CD4-positive, alpha-beta T cell treated with Interleukin-10 for 1 hour (primary cell): ENCODE measurements at places on chromosomes 7 and 10.

- no peak for DNase-seq
These were observed 53.9 kb upstream of the LYZL2 start for GRCh38 chr10:30683496-30683895.

DNA sequence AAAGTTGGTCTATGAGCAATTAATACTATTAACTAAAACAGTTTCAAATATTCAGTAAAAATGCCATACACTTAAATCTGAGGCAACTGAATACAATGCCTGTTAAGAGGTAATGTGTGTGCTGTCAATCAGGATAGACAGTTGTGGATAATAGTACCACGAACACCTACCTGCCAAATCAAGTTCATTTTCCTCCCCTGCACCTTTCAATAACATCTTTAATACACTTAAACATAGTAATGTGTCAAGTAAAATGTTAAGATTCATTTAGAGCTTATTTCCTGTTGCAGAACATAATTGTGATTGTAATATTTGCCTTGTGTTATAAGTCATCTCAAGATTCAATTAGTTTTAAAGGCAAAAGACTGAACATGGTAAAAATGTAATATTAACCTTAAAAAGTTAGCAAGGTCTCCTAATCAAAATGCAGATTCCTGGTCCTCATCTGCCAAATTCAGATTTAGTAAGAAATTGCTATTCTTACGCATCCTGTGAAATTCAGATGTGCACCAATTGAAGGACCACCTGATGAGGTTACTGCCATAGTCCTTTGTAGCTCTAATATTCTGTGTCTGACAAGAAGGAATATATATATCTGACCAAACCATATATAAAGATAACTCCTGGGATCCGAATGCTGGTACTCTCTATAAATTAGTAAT is 37.1 kb downstream of the COL1A2 start:
- DNase-seq = no peak

- DNase-seq = no peak
These were observed 46.9 kb downstream of the TMEM26 start for GRCh38 chr10:61406242-61406641.

DNA sequence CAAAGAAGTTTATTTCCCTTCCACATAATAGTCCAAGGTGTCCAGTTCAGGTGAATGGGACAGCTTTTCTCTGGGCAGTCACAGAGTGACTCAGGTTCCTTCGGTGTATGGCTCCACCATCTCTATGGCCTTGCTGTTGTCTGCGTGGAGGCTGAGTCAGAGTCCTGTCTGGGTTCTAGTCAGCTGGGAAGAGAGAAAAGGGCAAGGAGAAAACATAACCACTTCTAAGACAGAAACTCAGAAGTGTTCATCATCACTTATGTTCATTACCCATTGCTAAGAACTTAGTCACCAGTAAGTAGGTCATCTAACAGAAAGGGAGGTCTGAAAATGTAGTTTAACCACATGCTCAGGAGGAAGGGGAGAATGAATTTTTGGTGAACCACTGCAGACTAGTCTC is 32.4 kb upstream of the CCDC7 start:
- DNase-seq = no peak

GRCh38 chr7:129776362-129776722 is 164.8 kb downstream of the NRF1 start:
- DNase-seq = no peak

GRCh38 chr7:28069807-28070206 is 110.8 kb downstream of the JAZF1 start:
- no peak for DNase-seq

DNA sequence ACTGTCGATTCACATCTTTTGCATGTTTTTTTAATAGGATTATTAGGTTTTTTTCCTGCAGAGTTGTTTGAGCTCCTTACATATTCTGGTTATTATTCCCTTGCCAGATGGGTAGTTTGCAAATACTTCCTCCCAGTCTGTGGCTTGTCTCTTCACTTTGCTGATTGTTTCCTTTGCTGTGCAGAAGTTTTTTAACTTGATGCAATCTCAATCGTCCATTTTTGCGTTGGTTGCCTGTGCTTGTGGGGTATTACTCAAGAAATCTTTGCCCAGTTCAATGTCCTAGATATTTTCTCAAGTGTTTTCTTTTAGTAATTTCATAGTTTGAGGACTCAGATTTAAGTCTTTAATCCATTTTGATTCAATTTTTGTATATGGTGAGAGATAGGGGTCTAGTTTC is 95.4 kb downstream of the TBXAS1 start:
- no peak for DNase-seq

- no peak for DNase-seq
These were observed 326.9 kb downstream of the GPAM start for GRCh38 chr10:111856631-111857030.

DNA sequence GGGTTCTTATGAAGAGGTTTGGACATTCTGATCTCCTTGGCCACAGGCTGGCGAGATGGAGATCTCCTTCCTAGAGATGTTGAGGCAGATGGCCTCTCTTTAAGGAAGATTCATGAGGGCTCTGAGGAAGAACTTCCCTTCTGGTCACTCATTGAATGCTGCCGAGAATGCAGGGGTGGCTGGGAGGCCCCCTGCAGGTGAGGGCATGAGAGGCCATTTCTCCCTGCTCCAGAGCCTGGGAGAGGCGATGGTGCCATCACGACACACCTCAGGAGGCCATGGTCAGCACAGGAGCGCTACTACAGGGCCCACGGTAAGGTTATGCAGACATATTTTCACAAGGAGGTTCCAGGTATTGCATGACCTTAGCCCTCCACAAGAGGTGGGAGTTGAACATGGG is 40.2 kb downstream of the CXCL12 start:
- DNase-seq = no peak

GRCh38 chr7:113775401-113775800 is 143.4 kb downstream of the PPP1R3A start:
- no peak for DNase-seq

GRCh38 chr10:480928-481552 is 208.4 kb downstream of the DIP2C start:
- no peak for DNase-seq

- DNase-seq = peak; percentile 22
These were observed 37.5 kb upstream of the EGR2 start for GRCh38 chr10:62853710-62854109.

- no peak for DNase-seq
These were observed 254.8 kb downstream of the INHBA start for GRCh38 chr7:41448104-41448503.
